A549 treated with DMSO at 1 μM for 4 hours (cell line): ENCODE measurements at places on chromosomes 6 and 20. TPM values are rescaled to one million over a fixed set of nuclear protein-coding genes. Genes with fewer than 3 reads are reported as not detected.

The ZNF133 gene
- 9.5 to 14.8 TPM (median 10.1 TPM) in 5 replicates for total RNA-seq

The GSTA2 gene
- total RNA-seq: 0.06 to 0.17 TPM in 2 of 5 replicates, not detected in the others

The RBM12 gene
- 85.5 to 93.3 TPM (median 88.4 TPM) in 5 replicates for total RNA-seq

The RAET1G gene
- 7.5 to 12.2 TPM (median 10.3 TPM) in 5 replicates for total RNA-seq

The TTK gene
- total RNA-seq: 18.7 to 23.7 TPM (median 21.9 TPM) in 5 replicates

The PDSS2 gene
- 5.4 to 6.8 TPM (median 6.4 TPM) in 5 replicates for total RNA-seq
